Foreskin melanocyte (primary cell): ENCODE measurements at places on chromosomes 6 and 20.

DNA sequence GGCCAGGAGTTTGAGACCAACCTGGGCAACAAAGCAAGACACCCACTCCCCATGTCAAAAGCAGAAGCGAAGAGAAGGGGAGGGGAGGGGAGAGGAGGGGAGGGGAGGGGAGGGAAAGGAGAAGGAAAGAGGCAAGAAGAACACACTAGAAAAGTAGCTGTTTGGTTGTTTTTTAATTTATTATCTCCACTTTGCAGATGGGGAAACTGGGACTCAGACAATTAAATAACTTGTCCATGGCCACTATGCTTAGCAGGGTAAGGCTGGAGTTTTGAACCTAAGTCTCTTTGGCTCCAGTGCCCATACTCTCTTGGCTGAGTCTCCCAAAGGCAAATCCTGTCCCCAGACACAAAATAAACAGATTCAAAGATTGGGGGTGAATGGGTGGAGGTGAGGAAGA is 12.4 kb upstream of the GHRH start:
- DNase-seq = no peak

- DNase-seq = no peak
Measured at GRCh38 chr6:72497186-72497585, 124.7 kb upstream of the KCNQ5 start.

- DNase-seq = peak; percentile 89
Measured at GRCh38 chr6:151067684-151068596, 171.8 kb upstream of the AKAP12 start.

DNA sequence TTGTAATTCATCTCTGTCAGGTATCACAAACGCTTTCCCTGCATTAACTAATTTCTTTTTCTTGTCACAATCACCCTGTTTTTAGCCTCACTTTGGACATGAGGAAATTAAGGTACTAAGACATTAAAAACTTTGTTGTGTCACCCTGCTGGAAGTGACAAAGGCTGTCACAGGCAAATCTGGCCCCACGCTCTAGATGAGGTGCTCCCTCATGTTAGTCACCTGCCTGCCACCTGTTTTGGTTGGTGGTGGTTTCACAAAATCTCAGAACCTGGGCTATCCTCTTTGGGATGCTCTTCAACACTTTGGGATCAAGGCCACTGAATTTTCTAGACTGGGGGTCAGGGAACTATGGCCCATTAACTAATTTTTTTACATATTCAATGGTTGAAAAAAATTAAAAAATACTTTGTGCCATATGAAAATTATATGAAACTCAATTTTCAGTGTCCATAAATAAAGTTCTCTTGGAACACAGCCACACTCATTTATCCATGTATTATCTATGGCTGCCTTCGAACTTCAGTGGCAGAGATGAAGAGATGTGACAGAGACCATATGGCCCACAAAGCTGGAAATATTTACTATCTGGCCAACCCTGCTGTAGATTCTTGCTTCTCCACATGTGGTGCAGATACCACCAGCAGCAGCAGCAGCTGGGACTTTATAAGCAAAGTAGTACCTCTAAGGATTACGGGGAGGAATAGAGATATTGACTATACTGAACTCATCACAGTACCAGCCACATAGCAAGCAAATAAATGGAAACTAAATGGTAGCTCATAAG is 16.1 kb upstream of the TNFAIP3 start:
- no peak for DNase-seq

GRCh38 chr6:147651249-147652063 is 143.0 kb downstream of the SAMD5 start:
- peak; percentile 79 for DNase-seq

- DNase-seq = no peak
Measured at GRCh38 chr6:131103296-131103695, 32.0 kb upstream of the AKAP7 start.

DNA sequence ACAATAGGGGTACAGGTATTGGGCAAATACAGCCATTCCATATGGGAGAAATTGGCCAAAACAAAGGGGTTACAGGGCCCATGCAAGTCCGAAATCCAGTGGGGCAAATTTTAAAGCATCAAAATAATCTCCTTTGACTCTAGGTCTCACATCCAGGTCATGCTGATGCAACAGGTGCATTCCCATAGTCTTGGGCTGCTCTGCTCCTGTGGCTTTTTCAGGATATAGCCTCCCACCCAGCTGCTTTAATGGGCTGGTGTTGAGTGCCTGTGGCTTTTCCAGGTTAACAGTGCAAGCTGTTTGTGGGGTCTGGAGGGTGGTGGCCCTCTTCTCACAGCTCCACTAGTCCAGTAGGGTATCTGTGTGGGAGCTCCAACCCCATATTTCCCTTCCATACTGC is 607.1 kb downstream of the MEI4 start:
- no peak for DNase-seq

GRCh38 chr6:1244941-1245340 is 67.0 kb upstream of the FOXQ1 start:
- DNase-seq = no peak

DNA sequence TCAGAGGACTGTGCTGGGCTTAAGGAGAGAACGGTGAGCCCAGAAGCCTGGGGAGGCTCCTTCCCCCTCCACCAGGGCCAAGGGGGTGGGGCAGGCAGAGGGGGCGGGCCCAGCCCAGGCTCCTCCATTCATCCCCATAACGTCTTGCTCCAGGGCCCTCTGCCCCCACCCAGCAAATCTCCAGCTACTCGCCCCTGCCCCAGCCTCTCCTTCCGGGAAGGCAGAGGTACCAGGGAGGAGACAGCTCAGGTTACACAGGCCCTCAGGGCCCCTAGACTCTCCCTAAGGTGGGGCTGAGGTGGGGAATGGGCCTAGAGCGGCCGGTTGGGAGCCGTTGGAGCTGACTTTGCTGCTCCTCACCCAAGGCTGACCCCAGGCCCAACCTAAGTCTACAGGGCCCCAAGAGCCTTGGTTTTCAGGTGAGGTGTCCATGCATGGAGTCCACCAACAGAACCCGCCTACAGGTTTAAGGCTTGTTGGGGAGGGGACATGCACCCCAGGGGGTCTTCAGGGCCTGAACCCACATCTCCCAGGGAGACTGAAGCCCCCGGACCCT is 1.2 kb downstream of the LAMA5 start:
- DNase-seq = no peak

- no peak for DNase-seq
Measured at GRCh38 chr6:21844120-21844917, 250.8 kb downstream of the SOX4 start.

DNA sequence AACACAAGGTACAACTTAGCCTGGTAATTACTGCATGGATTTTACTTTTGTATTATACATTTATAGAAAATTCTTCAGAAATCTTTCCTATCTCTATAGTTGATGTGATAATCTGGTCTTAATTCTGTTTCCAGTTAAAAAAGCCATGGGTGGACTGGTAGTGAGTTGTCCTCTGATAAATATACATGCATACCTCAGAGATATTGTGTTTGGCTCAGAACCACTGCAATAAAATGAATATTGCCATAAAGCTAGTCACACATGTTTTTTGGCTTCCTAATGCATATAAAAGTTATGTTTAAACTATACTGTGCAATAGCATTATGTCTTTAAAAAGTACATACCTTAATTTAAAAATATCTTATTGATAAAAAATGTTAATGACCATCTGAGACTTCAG is 708.6 kb upstream of the MARCKS start:
- no peak for DNase-seq

GRCh38 chr6:14383393-14384174 is 266.0 kb downstream of the CD83 start:
- DNase-seq = no peak

DNA sequence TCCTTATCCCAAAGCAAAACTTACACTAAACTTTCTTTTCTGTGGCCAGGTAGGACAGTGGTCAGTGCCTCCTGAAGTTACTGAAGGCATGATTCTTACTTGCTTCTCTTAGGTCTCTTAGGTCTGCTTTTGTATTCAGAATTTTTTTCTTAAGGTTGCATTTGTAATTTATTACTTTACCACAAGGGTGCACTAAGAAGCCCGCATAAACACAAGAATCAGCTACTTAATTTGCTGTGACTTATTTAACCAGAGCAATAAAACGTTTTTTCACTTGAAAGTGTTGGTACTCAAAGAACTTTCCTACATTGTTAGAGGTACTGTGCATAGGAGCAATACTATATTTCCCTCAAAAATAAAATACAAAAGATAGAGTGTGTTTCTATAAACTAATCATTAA is 75.4 kb upstream of the LAMA2 start:
- DNase-seq = peak; percentile 17

DNA sequence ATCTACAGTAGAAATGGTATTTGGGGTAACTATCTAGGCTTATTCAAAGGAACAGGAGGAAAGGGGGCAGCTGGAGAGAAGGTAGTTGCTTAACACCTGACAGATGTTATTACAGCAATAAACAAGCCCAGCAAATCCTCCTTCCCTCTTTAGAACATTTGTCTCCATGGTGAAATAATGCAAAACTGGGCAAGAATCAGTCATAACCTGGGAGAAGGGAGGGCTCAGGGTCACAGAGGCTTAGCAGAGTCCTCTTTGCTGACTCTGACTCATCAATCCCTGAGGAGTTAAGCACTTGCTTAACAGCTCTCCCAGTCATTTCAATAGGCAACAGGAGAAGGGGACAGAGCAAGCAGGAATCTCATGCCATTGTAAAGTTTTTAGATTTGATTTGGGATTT is 230.3 kb downstream of the IBTK start:
- DNase-seq = peak; percentile 54

DNA sequence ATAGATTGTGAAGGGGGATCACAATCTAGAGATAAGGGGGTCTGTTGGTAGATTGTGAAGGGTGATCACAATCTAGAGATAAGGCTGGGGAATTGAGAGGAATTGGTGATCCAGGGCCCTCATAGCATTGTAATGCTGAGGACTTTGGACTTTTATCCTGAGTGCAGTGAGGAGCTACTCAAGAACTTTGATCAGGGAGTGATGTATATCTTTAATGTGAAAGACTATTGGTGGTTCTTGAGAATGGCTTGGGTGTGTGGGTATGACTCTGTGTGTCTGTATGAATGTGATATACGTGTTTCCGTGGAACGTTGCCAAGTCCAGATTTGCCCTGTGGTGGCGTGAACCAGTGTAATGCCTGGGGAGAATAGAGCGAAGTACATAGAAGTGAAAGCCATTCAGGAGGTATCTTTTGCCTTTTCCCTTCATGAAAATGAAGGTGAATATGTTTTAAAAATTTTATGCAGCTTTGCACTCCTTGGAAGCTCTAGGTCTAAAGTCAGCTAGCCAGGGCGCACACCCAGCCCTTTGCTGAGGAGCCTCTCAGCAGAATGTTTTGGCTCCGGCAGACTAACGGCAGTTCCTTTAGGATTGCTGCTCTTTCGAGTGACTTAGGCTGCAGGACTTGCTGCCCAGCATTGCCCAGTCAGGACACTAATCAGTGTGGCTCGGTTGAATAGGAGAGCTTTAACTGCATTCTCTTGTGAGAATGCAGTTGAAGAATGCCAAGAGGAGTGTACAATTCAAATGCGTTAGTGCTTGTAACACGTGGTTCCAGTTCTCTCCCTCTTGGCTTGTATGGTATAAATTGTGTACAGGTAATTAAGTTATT is 3.5 kb downstream of the ZFAND3 start:
- no peak for DNase-seq

GRCh38 chr20:36355469-36356171 is 49.5 kb downstream of the DLGAP4 start:
- no peak for DNase-seq

- DNase-seq = no peak
Measured at GRCh38 chr6:14664112-14664601, 546.6 kb downstream of the CD83 start.

DNA sequence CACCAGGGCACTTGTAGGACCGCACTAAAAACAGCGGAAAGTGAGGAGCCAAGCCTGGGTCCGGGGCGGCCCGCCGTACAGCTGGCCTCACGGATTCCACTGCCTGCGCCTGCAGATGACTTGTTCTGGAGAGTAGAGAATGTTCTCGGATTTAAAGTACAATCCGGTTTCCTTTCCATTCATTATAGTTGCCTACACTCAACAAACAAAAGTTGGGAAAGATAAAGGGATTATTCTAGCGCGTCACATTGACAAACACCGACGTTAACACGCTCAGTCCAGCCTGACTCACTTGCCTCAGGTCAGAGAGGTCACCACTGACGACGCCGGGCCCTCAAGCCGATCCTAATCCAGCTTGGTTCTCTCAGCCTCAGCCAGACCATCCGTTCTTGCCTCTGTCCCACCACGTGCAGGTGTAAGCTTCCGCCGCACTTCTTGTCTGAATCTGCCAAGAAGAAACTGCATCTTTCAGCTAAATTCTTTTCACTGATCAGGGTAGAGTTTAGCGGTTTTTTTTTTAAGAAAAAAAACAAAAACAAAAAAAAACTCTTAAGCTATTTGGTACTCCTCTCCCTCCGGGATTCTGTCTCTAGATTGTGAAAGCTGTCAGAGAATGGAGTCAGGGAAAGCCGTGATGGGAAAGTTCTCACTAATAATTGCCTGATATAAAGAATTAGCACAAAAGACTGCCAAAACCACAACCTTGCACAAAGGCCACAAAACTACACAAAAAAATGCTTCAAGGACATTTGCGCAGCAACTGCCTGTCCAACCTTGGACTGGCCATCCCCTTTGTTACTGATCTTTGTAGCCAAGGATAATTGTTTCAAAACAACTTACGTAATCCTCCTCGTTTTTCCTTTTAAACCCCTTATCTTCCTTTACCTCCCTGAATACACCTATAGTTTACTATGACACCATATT is 1.1 kb upstream of the PHF10 start:
- no peak for DNase-seq

GRCh38 chr6:13576017-13576416 is 1.6 kb downstream of the SIRT5 start:
- DNase-seq = no peak

DNA sequence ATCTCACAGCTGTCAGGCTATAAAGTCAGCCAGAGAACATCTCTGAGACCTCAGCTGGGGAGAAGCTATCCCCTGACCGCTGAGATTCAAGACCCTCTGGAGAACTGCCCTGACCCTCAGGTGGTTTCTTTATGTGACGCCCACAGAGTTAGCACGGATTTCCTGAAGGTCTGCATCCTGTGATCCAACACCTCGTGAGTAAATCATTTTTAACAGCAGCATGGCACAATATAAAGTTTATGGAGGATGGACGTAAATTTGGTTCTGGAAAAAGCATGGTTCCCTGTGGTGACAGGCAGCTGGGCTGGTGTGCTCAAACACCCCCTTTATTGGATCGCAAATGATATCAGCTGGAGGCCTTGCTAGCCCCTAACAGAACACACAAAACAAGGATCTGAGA is 25.3 kb upstream of the TRAF3IP2 start:
- no peak for DNase-seq

- DNase-seq = no peak
Measured at GRCh38 chr20:39607141-39607540, 645.0 kb downstream of the DHX35 start.

GRCh38 chr6:88359530-88360202 is 193.5 kb upstream of the CNR1 start:
- no peak for DNase-seq

GRCh38 chr6:141833001-141833655 is 299.6 kb upstream of the GJE1 start:
- DNase-seq = peak; percentile 99

GRCh38 chr20:60960500-60960899 is 291.6 kb upstream of the CDH4 start:
- DNase-seq = no peak

DNA sequence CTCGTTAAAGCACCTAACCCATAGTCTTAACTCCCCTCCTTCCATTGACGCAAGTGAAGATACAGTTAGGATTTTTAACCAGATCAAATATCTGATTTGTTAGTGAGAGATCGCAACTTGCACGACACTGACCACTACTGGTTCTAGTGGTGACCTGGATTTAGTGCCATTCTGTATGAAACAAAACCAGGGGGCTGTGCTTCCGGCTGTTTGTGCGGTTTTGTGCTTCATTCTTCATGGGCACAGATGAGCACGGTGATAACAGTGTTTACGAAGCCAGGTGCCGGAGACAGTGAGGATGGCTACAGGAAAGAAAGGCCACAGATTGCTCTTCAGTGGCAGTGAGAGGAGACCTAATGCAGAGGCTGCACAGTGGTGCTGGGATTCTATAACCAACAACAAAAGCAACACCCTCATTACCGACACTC is 75.5 kb downstream of the NOL4L start:
- no peak for DNase-seq
